ENCODE measurements at places on chromosomes 5 and 9. TPM values are rescaled to one million over a fixed set of nuclear protein-coding genes. Genes with fewer than 3 reads are reported as not detected.

Gene CYSTM1
- polyA plus RNA-seq: 5.1 TPM

Gene PHPT1
- polyA plus RNA-seq: 82.6 TPM

- no peak for DNase-seq
Measured at GRCh38 chr5:16554110-16554509, 62.7 kb downstream of the RETREG1 start.

- DNase-seq: no peak
Measured at GRCh38 chr5:124662181-124662781, 84.2 kb downstream of the ZNF608 start.

GRCh38 chr5:15106530-15107283, 235.1 kb upstream of the ANKH start:
- no peak for DNase-seq

GRCh38 chr5:112779531-112779930, 41.8 kb downstream of the APC start:
- DNase-seq: no peak

- no peak for DNase-seq
Measured at GRCh38 chr5:75975496-75975895, 107.7 kb upstream of the SV2C start.

Measured in naive thymus-derived CD8-positive, alpha-beta T cell (primary cell).